ENCODE measurements at places on chromosomes 1 and 21.

- no peak for DNase-seq
These were observed 37.2 kb upstream of the C1orf115 start for GRCh38 chr1:220652995-220653394.

DNA sequence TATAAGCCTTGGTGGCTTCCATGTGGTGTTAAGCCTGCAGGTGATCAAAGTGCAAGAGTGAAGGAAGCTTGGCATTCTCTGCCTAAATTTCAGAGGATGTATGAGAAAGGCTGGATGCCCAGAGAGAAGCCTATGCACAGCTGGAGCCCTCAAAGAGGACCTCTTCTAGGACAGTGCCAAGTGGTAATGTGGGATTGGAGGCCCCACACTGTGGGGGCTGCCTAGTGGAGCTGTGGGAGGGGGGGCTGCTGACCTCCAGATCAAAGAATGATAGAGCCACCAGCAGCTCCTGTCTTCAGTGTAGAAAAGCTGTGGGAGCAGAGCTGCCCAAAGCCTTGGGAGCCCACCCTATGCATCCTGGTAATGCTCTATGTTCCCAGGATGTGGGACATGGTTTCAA is 1512.7 kb upstream of the TPTE start:
- DNase-seq, result no peak

DNA sequence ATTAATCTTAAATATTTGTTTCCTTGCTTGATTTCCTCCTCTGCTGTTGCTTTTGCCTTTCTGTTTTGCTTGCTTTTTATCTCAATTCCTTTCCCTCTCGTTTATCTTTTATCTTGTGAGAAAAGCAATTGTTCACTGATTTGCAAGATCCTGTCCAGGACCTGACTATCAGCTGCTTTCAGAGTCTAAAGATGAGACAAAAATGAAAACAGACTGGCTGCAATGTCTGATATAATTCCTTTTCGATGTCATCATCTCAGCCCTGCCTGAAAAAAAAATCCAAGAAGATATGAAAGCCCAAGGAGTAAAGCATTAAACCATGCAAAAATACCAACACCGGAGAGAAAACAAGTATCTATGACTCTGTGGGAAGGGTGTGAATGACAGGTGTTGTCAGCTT is 225.5 kb downstream of the PATJ start:
- DNase-seq, result no peak

- no peak for DNase-seq
These were observed 85.3 kb downstream of the SLC66A1 start for GRCh38 chr1:19397217-19397945.

DNA sequence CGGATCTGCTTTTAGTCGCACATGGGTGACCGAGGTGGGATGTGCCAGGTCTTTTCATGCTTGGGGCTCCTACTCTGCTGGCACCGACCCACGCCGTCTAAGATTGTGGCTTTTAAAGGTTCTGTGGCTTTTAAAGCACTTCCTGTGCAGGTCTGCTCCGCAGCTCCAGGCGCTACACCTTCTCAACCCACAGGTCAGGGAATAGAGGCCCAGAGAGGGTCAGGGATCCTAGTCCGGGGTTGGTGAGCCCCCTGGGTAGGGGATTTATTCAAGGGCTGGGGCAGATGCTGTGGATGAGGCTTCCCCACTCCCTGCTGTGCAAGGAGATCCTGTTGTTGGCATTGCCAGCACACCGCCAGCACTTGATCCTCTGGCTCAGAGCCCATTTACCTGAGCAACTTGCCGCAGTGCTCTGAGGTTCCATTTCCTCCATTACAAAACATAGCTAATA is 212.8 kb upstream of the RAB4A start:
- no peak for DNase-seq

DNA sequence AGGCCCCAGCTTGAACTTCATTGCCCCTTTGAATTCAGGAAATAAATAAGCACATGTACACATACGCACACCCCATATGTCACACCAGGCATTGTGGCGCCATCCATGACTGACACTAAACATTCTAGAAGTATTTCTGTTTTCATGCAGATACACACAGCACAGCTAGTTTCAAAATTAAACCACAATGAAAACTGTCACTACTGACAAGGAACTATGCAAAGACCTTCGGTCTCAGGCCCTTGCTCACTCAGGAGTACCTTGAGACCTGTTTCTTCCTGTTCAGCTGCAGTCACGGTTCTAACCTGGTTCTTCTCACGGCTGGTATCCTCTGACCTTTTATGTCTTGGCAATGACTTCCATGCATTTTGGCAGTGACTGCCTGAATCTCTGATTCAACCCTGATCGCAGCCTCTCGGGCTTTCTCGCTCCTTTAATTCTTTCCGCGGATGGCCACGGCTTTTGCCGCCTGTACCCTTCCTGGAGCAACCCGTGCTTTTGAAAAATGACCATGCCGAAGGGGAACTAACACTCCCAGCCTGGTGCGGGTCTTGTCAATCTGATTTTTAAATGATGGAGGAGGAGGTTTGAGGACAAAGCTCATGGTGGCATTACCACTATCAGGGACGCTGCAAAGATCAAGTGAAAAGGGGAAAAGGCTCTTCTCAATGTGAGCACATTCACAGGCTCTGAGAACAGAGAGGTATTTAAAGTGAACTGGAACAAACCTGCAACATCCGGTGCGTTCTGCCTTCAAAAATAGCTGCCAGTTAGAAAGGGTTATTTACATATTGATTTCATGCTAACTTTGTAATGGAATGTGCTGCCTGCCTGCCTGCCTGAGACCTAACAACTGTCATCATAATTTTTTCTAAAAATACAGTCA is 384.6 kb downstream of the RRAGC start:
- no peak for DNase-seq

- DNase-seq, result peak; percentile 15
These were observed at the start of gene LRRC7 for GRCh38 chr1:69567652-69568420. Gene LRRC7 (plus strand): TSS chr1:69567922. CDS start chr1:69568640, 718 bp downstream.

Data from left ventricle myocardium inferior (tissue), 1 donor.